ENCODE measurements at places on chromosomes 4 and X.

GRCh38 chr4:108148316-108148715, 20.4 kb downstream of the LEF1 start:
- no peak for DNase-seq

DNA sequence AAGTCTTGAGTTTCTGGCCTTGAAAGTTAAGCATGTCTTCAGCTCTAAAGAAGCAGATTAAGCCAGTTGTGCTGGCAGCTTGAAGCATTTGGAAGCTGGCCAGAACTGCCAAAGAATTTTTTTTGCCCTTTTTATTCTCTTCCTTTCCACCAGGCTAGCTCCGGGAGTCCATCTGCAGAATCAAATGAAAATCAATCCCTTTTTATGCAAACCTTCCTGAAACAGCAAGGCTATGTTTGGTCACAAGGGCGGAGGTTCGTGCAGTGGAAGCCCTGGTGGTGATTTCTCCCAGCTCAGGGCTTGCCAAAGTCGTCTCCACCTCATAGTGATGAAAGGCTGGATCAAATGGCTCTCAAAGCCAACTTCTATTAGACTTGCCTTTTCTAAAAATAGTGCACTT, 21.6 kb upstream of the C4orf54 start:
- no peak for DNase-seq

DNA sequence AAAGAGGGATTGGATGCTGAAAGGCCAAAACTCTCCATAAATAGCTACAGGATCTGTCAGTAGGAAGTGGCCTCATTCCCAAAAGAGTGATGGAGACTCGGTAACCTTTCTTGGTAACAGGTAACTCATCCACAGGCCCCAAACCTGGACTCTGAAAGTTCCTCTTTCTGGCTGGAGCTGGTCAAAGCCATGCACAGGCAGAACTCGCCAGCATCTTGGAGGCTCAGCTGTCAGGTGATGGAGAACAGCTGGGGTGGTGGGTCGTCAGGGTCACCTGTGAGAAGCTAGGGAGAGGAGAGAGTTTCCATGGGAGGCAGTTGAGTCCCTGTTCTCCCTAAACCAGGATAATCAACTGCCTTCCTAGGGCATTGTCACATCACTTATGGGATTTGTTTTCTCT, 354.3 kb upstream of the GATB start:
- DNase-seq, result no peak

DNA sequence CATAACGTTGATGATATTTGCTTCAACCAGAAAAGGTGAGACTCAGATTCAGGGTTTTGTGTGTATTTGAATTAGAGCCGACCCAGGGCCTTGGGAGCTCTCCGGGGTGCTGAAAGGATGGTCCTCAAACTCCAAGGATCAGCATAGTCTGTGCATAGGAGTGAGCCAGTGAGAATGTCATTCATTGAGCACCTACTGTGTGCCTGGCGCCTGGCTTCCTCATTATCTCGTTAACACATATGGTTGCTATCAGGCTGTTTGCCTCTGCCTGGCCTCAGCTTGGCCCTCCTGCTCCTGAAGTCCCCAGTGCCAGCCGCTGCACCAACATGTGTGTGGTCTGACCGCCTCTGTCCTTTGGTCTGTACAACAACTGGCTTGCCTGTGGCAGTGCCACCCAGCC, 25.1 kb upstream of the JAKMIP1 start:
- DNase-seq, result no peak

DNA sequence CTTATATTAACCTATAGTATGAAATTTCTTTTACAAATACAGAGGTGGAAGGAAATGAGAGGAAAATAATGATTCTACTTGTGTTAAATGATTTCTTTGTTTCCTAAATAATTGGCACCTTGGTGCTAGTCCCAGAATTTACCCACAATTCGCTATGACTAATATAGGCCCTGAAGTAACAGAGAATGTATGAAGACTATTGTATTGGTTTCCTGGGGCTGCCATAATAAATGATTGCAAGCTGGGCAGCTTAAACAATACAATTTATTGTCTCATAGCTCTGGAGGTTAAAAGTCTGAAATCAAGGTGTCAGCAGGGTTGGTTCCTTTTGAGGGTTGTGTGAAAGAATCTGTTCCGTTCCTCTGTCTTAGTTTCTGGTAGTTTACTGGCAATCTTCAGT, 74.8 kb upstream of the GPRIN3 start:
- DNase-seq, result no peak

DNA sequence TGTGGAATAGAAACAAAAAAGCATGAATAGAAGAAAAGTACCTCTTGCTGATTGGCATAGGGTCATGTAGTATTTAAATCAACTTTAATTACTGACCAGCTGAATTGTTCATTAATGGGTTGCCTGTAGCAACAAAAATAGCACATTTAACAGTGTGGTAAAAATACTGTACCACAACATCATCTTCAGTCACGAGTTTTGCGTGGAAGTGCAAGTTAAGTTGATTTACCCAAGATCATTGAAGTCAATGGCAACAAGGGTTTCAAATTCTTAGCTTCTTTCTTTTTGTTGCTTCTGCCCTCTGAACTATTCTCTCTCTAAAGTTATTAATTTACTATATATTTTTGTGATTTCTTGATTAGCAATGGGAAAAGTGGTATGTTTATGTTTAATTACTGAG, 526.6 kb downstream of the C4orf33 start:
- DNase-seq, result no peak

DNA sequence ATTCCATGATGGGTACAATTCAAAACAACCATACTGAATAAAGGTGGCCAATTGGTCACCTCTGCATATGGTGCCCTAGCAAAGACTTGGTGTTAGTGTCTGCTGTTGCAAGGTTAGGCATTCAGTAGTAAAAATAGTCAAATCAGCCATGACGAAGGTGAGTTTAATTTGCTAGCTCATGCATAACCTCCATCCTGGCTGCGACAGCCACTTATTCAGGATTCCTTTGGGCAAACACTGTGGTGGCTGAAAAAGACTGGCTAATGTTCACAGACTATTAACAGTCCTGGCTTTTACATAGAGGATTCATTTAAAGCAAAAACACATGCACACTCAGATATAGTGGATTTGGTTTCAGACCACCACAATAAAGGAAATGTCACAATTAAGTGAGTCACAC, 34.8 kb upstream of the MAP9 start:
- no peak for DNase-seq

GRCh38 chrX:48489892-48490291, 13.9 kb downstream of the FTSJ1 start:
- no peak for DNase-seq

GRCh38 chr4:76550966-76551780, 116.1 kb downstream of the SHROOM3 start:
- no peak for DNase-seq

- DNase-seq, result no peak
Measured at GRCh38 chrX:38986586-38986985, 185.3 kb downstream of the MID1IP1 start.

- no peak for DNase-seq
Measured at GRCh38 chr4:48815483-48815882, 15.4 kb upstream of the OCIAD1 start.

GRCh38 chr4:152187693-152188092, 348.2 kb downstream of the FBXW7 start:
- DNase-seq, result no peak

Data from GM19239 (cell line).